Left renal cortex interstitium (tissue), 4 donors: ENCODE measurements at places on chromosomes 13 and 19. TPM values are rescaled to one million over a fixed set of nuclear protein-coding genes. Genes with fewer than 3 reads are reported as not detected.

The FPR2 gene
- polyA plus RNA-seq: not detected

The GRIK5 gene
- 20.3 TPM for polyA plus RNA-seq

The NFKBIB gene
- polyA plus RNA-seq: 8.2 TPM

The LGALS13 gene
- not detected for polyA plus RNA-seq

The C19orf44 gene
- polyA plus RNA-seq: 13.8 TPM

The PRR19 gene
- 1.7 TPM for polyA plus RNA-seq

The ZNF865 gene
- polyA plus RNA-seq: 8.9 TPM

The ZNF57 gene
- polyA plus RNA-seq: 7.3 TPM

The PROZ gene
- 2.0 TPM for polyA plus RNA-seq

The IZUMO2 gene
- 0.57 TPM for polyA plus RNA-seq

The CYP2S1 gene
- 0.47 TPM for polyA plus RNA-seq

The SHISA2 gene
- 59.0 TPM for polyA plus RNA-seq

The ZNF878 gene
- 2.1 TPM for polyA plus RNA-seq
